ENCODE measurements at places on chromosomes 2 and 18. TPM values are rescaled to one million over a fixed set of nuclear protein-coding genes. Genes with fewer than 3 reads are reported as not detected.

Gene OSBPL6
- total RNA-seq: 6.8 TPM

Gene EVX2
- total RNA-seq: not detected

Gene DBI
- 415 TPM for total RNA-seq

Gene RAB10
- 258 TPM for total RNA-seq

Gene NMUR1
- not detected for total RNA-seq

Gene CASP10
- 2.2 TPM for total RNA-seq

Gene RGPD5
- total RNA-seq: 3.0 TPM

Gene CFAP65
- 0.16 TPM for total RNA-seq

Gene IL1F10
- not detected for total RNA-seq

Gene AGXT
- not detected for total RNA-seq

Gene CHAC2
- 11.3 TPM for total RNA-seq

Gene C2orf74
- total RNA-seq: 15.6 TPM

Gene PARD3B
- 0.94 TPM for total RNA-seq

Gene HOXD9
- 1.3 TPM for total RNA-seq

Gene FZD7
- 5.6 TPM for total RNA-seq

Gene TMEM37
- 1.5 TPM for total RNA-seq

Gene IL18R1
- total RNA-seq: 1.0 TPM

Gene CACNB4
- 0.15 TPM for total RNA-seq

Gene MRO
- total RNA-seq: 0.16 TPM

Gene SLC4A3
- 3.2 TPM for total RNA-seq

Gene PASK
- 7.5 TPM for total RNA-seq

Gene ALKAL2
- not detected for total RNA-seq

Gene ACMSD
- not detected for total RNA-seq

Gene EGR4
- 0.33 TPM for total RNA-seq

Gene MARCHF4
- total RNA-seq: 25.5 TPM

Gene TBR1
- 0.07 TPM for total RNA-seq

Gene SPC25
- total RNA-seq: 22.0 TPM

Gene SLC19A3
- 2.4 TPM for total RNA-seq

Gene TANC1
- 8.7 TPM for total RNA-seq

Gene TCF23
- total RNA-seq: not detected

Gene RUFY4
- total RNA-seq: 0.09 TPM

Gene POTEJ
- total RNA-seq: not detected

Gene PKDCC
- total RNA-seq: 23.8 TPM

Gene POMC
- total RNA-seq: not detected

Gene DNAJC5G
- not detected for total RNA-seq

Gene PJVK
- 1.5 TPM for total RNA-seq

Gene PID1
- 3.3 TPM for total RNA-seq

Gene SULT1C2
- 0.36 TPM for total RNA-seq

Gene LCT
- total RNA-seq: 0.05 TPM

Gene CCBE1
- total RNA-seq: 9.7 TPM

Gene TXNDC2
- total RNA-seq: 0.12 TPM

Gene ALPI
- not detected for total RNA-seq

All from A549 treated with Hydrocortisone at 1 μM for 4 hours (cell line).